ENCODE measurements at places on chromosomes 5 and 9. TPM values are rescaled to one million over a fixed set of nuclear protein-coding genes. Genes with fewer than 3 reads are reported as not detected.
A peak's percentile ranks its signal among the peaks of the same experiment; 100 is the strongest.

Gene ROR2
- total RNA-seq: not detected

Gene ASPN
- not detected for total RNA-seq

Gene PDE8B
- 0.66 TPM for total RNA-seq

GRCh38 chr9:88391236-88391635 lies 3.0 kb downstream of the SPIN1 start:
- no peak for DNase-seq

GRCh38 chr9:99474186-99474585 lies 252.1 kb downstream of the SEC61B start:
- no peak for DNase-seq

DNA sequence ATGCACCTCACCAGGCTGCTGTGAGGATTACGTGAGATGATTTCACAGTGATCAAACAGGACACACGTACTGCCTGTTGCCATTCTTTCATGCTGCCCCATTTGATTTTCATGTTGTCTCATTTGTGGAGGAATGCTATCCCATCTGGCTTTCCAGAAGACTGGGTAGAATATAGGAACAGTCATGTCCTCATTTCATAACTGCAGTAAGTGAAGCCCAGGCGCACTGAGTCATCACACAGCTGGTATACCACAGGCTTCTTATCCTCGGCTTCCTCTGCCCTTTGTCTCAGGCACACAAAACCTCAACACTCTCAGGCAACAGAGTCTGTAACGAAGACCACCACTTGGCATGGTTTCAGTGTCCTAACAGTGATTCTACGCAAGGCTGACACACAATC lies 62.3 kb downstream of the LHFPL2 start:
- no peak for DNase-seq

DNA sequence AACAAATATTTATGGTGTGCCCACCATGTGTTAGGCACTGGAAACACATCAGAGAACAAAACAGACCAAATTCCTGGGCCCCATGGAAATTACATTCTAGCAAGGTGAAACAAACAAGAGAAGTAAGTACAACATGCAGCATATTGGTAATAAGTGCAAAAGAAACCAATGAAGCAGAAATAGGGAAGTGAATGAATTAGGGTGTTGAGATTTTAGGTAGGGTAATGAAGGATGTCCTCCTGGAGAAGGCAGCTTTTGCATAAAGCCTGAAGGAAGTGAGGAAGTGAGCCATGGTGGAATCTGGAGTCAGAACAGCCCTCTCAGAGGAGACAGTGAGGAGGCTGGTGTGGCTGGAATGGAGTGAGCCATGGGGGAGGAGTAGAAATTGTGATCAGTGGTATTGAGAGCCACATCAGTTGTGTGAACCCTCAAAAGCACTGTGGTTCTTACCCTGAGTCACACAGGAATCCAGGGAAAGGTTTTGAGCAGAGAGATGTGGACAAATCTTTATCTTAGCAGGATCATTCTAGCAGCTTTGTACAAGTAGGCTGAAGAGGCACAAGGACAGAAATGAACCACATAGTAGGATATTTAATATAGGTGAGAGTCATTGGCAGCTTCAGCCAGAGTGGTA lies 52.7 kb upstream of the ARL15 start:
- no peak for DNase-seq

DNA sequence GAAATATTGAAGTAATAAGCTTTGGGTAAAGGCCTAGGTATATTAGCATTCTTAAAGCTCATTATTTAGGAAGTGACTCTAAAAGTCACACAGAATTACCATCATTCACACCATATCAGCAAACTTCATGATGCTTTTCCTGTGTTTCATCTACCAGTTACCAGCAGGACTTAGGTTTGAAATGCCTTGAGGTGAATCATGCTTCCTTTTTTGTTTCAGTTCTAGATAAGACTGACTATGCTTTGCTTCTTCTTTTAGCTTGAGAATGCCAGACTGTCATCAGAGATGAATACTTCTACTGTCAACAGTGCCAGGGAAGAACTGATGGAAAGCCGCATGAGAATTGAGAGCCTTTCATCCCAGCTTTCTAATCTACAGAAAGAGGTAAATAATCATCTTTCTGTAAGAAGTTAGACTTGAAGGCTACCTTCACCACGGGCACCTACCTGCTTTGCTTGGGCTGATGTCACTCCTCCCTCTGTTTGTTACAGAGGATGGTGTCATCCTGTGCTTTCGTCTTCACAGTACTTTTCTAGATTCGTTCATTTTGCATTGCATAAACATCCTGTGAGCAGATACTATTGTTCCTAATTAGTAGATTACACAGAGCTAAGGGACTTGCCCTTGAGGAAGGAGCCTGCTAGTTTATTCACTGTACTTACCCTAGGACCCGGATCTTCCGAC lies 34.7 kb downstream of the LMNB1 start:
- DNase-seq: no peak

- no peak for DNase-seq
These were observed 284.3 kb downstream of the ARHGAP26 start for GRCh38 chr5:143054480-143054941.

- DNase-seq: peak; percentile 52
These were observed 937 bp upstream of the SLC26A2 start for GRCh38 chr5:149959406-149960236.

All from Calu3 (cell line).